Small intestine (tissue), 16 donors: ENCODE measurements at places on chromosomes 11 and 22.
A peak's percentile ranks its signal among the peaks of the same experiment; 100 is the strongest.

DNA sequence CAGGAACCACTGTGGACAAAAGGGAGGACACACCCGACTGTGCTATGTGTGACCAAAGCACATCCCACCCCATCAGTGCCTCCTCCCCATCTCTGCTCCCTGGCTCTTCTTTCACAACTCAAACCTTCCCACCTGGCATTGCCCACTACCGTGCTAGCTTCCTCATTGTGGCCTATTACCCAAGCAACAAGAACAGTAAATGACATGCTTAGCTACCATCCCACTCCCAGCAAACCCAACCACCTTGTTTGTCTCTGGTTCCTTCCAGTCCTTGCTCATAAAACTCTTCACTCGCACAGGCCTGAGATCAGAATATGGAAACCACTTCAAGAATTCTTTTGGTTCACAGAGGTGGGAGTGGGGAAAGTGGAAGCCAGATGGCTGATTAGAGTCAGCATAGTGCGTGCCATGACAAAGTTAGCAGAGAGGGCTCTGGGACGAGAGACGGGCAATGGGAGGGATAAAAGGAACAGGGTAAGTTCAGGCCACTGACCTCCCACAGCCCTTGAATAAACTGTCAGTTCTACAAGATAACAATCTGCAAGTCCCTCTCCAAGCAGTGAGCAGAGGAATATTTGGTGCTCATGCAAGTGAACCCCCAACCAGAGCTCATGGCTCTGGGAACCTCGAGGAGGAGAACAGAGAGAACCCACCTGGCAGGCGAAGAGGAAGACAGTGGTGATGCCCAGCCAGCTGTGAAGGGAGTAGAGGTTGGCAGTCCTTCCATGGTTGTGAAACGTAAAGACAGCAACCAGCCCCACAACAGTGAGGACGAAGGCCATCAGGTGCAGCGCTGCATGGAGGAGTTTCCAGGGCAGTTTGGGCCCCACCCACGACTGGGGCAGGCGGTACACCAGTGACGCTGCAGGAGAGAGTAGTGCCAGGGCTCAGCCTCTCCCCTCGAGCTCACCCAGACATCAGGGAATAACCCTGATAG, 8.3 kb downstream of the CYB561A3 start:
- H3K4me3 ChIP-seq: no peak overlapping the region
- H3K36me3 ChIP-seq: peaks cover 68% of the 10 kb centered on the region
- H3K4me1 ChIP-seq: peaks cover 12% of the 10 kb centered on the region
- DNase-seq: peak; percentile 89

DNA sequence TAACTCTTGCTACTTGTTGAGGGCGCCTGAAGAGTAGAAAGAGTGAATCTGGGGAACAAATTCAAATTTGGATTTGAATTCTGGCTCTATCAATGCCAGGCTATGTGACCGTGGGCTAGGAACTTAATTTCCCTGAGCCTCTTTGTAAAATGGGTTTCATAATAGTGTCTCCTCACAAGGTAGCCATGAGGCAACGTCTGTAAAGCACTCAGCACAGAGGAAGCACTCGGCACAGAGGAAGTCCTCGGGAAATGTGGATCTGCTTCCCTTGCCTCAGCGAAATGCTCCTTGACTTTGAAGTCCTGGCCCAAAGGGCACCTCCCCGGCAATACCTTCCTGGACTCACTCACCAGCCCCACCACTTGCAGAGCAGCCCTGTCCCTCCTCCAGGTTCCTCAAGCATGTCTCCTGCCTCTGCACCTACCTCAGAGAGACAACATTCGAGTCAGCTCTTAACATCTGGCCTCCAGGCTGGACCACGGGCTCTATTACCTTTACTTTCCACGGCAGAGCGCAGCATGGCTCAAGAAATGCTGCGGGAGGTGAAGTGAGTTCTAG, 17.7 kb downstream of the CD6 start:
- no peak overlapping the region for H3K4me3 ChIP-seq
- no peaks in the 10 kb centered on the region for H3K4me1 ChIP-seq
- no peak for DNase-seq
- no peaks in the 10 kb centered on the region for H3K36me3 ChIP-seq
- no peak overlapping the region for H3K27ac ChIP-seq

- H3K27ac ChIP-seq: no peak overlapping the region
- no peak overlapping the region for H3K4me3 ChIP-seq
- DNase-seq: no peak
- no peaks in the 10 kb centered on the region for H3K27me3 ChIP-seq
These were observed 233.9 kb downstream of the TENM4 start for GRCh38 chr11:79206951-79207350.

DNA sequence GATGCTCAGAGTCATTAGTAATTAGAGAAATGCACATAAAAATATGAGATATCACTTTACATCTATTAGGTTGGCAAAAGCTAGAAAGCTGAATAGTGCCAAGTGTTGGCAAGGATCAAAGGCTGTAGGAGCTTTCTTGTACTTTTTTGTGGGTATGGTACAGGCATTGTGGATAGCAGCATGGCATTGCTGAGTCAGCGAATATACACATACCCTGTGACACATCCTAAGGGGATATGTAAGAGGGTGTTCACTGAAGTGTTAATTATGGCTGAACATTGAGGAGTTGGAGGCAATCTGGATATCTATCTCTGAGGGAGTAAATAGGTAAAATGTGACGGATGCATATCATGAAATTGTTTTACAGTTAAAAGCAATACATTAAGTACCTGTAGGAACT, 27.0 kb upstream of the IL18BP start:
- no peaks in the 10 kb centered on the region for H3K4me1 ChIP-seq
- no peak overlapping the region for H3K4me3 ChIP-seq
- H3K27me3 ChIP-seq: no peaks in the 10 kb centered on the region
- H3K27ac ChIP-seq: no peak overlapping the region

GRCh38 chr22:28435982-28436381, 243.7 kb downstream of the TTC28 start:
- no peak for DNase-seq
- no peak overlapping the region for H3K4me3 ChIP-seq
- H3K27me3 ChIP-seq: no peaks in the 10 kb centered on the region
- H3K36me3 ChIP-seq: no peaks in the 10 kb centered on the region

- DNase-seq: peak; percentile 70
- peaks cover 2% of the 10 kb centered on the region for H3K36me3 ChIP-seq
- peak overlapping the region; percentile 40 for H3K4me3 ChIP-seq
- H3K27me3 ChIP-seq: no peaks in the 10 kb centered on the region
- H3K4me1 ChIP-seq: peaks cover 3% of the 10 kb centered on the region
- peak overlapping the region; percentile 57 for H3K27ac ChIP-seq
These were observed 2.3 kb downstream of the C1QTNF5 start for GRCh38 chr11:119338318-119338890.

- no peaks in the 10 kb centered on the region for H3K4me1 ChIP-seq
- peak overlapping the region; percentile 84 for H3K27ac ChIP-seq
- H3K36me3 ChIP-seq: peaks cover 11% of the 10 kb centered on the region
- no peaks in the 10 kb centered on the region for H3K27me3 ChIP-seq
- no peak overlapping the region for H3K4me3 ChIP-seq
- DNase-seq: no peak
These were observed 26.6 kb downstream of the MAFF start for GRCh38 chr22:38228326-38228872.
